Hypothalamus (tissue), 51 donors: ENCODE measurements at places on chromosomes 7 and 10.

GRCh38 chr7:30751696-30752273, at the start of gene INMT:
Gene INMT (plus strand): TSS chr7:30752135. CDS start chr7:30752151, 16 bp downstream.
- no peak for DNase-seq

- DNase-seq, result no peak
Observed at GRCh38 chr10:22560913-22561239, 153.5 kb downstream of the PIP4K2A start.

GRCh38 chr10:120770496-120770895, 80.7 kb upstream of the WDR11 start:
- no peak for DNase-seq

DNA sequence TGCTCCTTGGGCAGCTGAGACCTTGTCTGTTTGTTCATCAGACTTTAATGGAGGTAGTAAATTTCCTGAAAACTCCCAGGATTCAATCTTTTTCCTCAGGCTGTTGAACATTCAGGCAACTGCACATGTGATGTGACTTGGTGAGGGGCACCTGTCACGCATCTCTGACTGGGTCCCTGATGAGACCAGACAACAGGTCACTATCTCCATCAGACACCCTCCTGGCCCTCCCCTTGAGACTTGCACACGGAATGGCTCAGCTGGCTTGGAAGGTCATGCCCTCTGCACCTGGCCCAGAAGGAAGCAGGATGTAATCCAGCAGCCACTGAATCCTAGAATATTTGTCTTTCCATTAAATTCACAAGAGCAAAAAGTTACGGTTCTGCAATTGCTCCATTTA, 15.9 kb downstream of the AQP1 start:
- DNase-seq, result no peak

- no peak for DNase-seq
Observed at GRCh38 chr10:53276797-53277196, 504.2 kb upstream of the MBL2 start.
